Effector CD8-positive, alpha-beta T cell (primary cell): ENCODE measurements at places on chromosomes 12 and 14.

GRCh38 chr14:98945611-98946570 is 326.1 kb downstream of the BCL11B start:
- DNase-seq = no peak

DNA sequence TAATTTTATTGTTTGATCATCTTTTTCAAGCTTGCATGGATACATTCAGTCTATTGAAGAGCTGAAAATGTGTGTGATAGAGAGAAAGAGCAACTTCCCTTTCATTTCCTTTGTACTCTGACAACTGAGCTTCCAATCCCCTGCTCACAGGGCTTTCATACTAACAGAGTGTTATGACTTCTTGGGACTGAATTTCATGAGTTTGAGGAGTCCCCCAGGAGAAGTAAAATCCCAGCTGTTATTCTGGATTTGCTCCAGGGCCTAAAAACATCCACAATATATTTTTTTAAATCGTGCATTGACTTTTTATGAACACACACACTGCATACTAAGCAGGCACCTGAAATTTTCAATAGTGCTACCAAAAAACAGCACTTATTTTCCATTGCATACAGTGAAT is 195.8 kb upstream of the CAND1 start:
- no peak for DNase-seq

DNA sequence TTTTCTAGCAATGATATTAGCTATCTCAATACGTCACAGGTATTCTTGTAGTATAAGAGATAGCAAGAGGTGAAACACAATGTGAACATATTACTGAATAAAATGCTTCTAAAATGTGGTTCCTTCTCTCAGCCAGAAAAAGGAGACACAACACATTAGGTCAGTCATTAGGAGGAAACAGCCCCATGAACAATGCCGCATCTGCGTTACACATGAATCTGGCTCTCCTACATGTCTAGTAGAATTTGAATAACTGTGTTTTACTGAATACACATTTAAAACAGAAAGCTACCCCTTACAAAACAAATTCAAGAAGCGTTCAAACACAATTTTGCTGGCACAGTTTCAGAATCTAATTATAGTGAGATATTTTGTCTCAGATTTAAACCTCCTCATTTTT is 51.6 kb downstream of the EFCAB11 start:
- no peak for DNase-seq

- no peak for DNase-seq
Observed at GRCh38 chr14:37623971-37624370, 28.5 kb downstream of the TTC6 start.

GRCh38 chr12:85641796-85642195 is 194.4 kb downstream of the RASSF9 start:
- DNase-seq = no peak

- DNase-seq = no peak
Observed at GRCh38 chr12:110199339-110200123, 75.4 kb downstream of the IFT81 start.

DNA sequence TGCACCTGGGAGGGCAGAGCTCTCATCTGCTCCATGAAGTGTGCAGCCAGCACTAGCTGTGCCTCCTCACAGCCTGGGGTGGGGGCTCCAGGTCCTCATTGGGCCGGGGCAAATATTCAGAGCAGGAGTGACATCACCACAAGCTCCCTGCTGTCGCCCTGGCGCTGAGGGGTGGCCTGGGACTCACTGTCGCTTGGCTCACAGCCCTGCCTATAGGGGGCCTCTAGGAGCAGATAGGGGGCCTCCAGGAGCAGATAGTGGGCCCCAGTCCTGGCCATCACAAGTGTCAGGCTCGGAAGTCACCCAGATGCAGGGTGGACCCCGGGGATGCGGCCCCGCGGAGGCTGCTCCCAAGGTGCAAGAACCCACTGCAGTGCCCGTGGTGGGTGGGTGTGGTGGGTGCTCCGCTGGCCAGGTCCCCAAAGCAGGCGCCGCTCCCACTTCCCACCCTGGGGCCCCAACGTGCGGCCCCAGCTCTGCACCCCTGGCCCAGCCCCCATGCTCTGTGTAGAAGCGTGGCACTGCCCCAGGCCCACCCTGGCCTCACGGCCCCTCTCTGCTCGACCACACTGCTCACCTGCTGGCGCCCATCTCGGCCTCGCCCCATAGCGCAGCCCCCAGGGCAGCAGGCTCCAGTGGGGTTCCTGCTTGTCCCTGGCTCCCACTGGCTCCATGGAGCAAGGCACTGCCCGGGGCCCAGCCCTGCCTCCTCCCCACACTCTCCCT is 18.0 kb downstream of the SYNJ2BP start:
- no peak for DNase-seq

- no peak for DNase-seq
Observed at GRCh38 chr12:41962171-41962572, 182.5 kb downstream of the GXYLT1 start.

- DNase-seq = no peak
Observed at GRCh38 chr14:76550534-76550933, 174.6 kb downstream of the ESRRB start.

GRCh38 chr12:3078086-3078820 is 1.1 kb downstream of the TSPAN9 start:
- no peak for DNase-seq

DNA sequence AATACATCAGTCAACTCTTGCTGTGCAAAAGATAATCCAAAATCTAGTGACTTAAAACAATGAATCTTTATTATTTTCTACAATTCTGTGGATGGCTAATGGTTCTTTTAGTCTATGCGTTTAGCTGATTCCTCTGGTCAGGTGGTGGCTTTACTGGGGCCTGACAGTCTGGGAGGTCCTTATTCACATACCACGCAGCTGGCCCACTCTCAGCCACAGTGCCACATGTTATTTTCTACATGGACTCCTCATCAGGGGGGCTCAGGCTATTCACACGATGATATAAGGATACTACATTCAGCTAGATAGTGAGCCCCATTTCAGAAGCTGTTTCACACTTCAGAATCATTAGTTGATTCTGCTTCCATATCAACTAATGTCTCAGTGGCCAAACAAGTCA is 287.5 kb upstream of the MGAT4C start:
- no peak for DNase-seq

DNA sequence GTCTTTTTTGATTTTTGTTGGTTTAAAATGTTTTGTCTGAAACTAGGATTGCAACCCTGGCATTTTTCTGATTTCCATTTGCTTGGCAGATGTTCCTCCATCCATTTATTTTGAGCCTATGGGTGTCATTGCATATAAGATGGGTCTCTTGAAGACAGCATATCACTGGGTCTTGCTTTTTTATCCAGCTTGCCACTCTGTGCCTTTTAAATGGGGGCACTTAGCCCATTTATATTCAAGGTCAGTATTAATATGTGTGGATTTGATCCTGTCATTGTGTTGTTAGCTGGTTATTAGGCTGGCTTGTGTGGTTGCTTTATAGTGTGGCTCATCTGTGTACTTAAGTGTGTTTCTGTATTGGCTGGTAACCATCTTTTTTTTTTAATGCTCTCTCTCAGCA is 139.6 kb downstream of the CEP83 start:
- DNase-seq = no peak

DNA sequence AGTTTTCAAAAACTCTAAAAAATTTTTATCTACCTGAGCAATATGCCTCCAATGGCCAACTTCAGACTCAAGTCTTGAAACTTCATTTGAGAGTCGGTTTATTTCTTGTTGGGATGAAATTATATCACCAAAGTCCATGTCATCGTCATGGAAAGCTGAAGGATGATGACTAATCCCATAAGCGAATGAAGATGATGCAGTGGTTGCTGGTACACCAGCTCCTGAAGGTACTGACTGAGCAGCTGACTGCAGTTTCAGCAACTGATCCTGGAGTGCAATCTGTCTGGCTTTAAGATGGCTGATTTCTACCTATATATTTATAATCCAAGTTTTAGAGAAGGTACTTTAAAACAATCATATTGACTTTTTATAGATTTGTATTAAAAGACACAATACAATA is 18.3 kb downstream of the TRIP11 start:
- no peak for DNase-seq

DNA sequence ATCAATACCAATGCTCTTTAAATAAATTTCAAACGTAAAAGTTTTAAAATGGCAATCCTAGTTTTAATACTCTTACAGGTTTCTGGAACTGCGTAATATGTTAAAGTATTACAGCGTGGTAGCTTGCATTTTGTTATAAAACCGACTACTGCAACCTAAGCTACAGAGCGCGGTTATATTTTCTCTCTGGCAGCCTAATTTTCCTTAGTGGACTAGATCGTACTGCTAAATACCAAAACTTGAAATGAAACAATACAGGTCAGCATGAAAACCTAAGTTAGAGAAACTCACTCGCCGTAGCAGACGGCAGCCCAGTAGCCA is 1.2 kb downstream of the CCDC92 start:
- no peak for DNase-seq

- DNase-seq = no peak
Observed at GRCh38 chr14:37566811-37567371, 28.2 kb downstream of the FOXA1 start.

GRCh38 chr12:80707126-80707829 is at the start of gene MYF6:
Gene MYF6 (plus strand): TSS chr12:80707634. CDS start chr12:80707720, 86 bp downstream.
- DNase-seq = no peak

- DNase-seq = no peak
Observed at GRCh38 chr12:44889926-44890325, 13.8 kb upstream of the NELL2 start.

DNA sequence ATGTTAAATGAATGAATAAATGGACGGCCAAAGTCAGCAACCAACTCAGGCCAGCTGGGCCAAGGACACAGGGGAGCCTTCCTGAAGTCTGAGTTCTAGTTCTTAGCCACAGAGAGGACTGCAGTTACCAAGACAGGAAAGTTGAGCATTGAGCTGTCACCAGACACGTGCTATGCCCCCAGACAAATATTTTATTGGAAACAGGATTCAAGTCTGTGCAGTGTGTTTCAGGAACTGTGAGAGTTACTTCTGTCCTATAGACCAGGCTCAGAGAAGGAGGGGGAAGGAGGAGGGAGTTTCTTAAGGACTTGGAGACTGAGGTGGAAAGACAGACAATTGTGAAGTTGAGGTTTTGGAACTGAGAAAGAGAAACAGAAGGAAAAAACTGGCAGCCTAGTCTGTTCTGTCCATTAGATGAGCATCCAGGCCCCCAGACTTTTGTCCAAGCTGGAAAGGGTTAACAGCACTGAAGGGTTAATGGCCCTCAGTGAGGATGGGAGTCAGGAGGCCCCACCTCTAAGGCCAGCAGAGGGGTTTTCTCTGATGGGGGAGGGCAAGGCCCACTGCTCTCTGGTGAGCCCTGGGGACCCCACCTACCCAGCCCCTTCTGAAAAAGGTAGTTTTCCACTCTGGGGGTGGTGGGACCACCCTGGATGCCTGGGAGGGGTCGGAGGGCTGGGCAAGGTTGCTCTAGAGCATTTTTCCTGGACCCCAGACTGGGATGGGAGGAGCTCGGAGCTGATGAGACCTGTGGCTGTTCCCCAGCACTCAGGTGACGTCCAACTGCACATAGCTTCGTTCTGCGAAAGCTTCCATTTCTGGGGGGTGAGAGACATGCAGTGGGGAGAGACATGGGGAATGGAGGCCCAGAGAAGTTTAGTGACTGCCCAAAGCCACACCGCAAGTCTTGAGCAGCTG is 6.9 kb upstream of the CMKLR1 start:
- no peak for DNase-seq

- DNase-seq = no peak
Observed at GRCh38 chr14:87160989-87161388, 832.0 kb downstream of the GALC start.

- peak; percentile 64 for DNase-seq
Observed at GRCh38 chr14:61321385-61322010, at the start of gene PRKCH. Gene PRKCH (plus strand): TSS chr14:61321579. CDS start chr14:61322102, 523 bp downstream.

GRCh38 chr12:131327521-131328488 is 374.1 kb downstream of the ADGRD1 start:
- no peak for DNase-seq

GRCh38 chr12:38930990-38931389 is 25.6 kb upstream of the CPNE8 start:
- DNase-seq = no peak

DNA sequence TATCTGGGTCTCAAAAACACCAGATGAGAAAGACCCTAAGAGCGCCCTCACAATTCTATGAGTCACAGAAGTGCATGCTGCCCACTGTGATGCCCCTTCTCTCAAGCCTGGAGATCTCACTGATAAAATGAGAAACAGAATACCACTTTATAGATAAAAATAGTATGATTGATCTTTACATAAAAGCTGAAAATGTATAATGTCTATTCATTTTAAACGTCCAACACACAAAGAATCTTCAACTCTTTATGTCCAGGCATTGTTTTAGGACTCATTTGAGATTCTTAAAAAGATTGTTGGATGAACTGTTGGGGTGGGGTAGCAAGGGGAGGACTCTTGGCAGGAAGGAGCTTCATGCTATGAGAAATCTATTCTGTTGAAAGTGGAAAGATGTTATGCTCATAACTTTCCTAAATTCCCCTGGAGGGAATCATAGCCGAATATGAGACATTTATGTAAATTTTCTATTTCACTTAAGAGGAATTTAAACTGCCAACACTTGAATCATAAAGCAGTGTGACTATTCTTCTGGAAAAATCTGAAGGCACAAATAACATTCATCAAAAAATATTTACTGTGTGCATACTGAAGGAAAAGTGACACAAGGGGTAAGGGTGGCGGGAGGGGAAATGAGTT is 174.6 kb downstream of the STXBP6 start:
- no peak for DNase-seq

GRCh38 chr12:104526320-104526719 is 69.6 kb downstream of the CHST11 start:
- no peak for DNase-seq

DNA sequence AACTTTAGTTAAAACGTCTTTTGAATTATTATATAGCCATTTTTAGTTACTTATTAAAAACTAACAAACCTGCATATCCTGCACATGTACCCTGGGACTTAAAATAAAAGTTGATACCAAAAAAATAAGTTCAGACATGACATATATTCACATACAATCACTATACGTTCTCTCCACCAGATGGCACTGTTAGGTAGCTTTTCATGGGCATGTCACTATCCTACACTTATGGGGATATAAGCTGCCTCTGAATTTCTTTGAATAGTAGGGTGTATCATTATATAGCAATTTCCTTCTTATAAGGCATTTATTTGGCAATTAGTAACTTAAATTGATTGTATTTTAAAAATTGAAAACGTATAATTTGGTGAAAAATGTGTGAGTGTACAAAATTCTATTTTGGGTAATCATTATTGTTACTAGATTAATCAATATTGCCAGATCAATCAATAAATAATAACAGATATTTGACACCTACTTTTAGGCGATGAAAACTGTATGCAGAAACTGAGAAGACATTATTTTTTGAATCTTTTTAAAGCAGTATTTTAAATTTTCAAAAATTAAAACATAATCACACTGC is 31.8 kb upstream of the OR10A7 start:
- no peak for DNase-seq
